Fibroblast of lung (primary cell): ENCODE measurements at places on chromosomes 13 and 19. TPM values are rescaled to one million over a fixed set of nuclear protein-coding genes. Genes with fewer than 3 reads are reported as not detected.

GNA15 gene
- not detected in 2 replicates for total RNA-seq

ZNF471 gene
- 4.4 and 9.2 TPM in 2 replicates for total RNA-seq

ZNF345 gene
- total RNA-seq = 2.8 and 3.9 TPM in 2 replicates

STARD13 gene
- 16.2 and 44.6 TPM in 2 replicates for total RNA-seq

WDR87 gene
- total RNA-seq = not detected in 2 replicates

VSTM2B gene
- not detected in 2 replicates for total RNA-seq

ZNF536 gene
- total RNA-seq = 0.26 and 0.50 TPM in 2 replicates

PDCD5 gene
- 93.7 and 107 TPM in 2 replicates for total RNA-seq

SBSN gene
- 4.1 and 9.0 TPM in 2 replicates for total RNA-seq

MTUS2 gene
- total RNA-seq = not detected in 2 replicates

GRK1 gene
- total RNA-seq = 0.17 TPM in 1 of 2 replicates, not detected in the other

KLK14 gene
- not detected in 2 replicates for total RNA-seq

CD70 gene
- total RNA-seq = not detected in 2 replicates

DACT3 gene
- 4.1 and 5.6 TPM in 2 replicates for total RNA-seq

CEACAM3 gene
- total RNA-seq = not detected in 2 replicates

PSG6 gene
- total RNA-seq = 0.17 TPM in 1 of 2 replicates, not detected in the other

RASAL3 gene
- total RNA-seq = under 0.01 TPM in 1 of 2 replicates, not detected in the other

ZNF792 gene
- 3.3 and 5.0 TPM in 2 replicates for total RNA-seq

ATXN8OS gene
- total RNA-seq = not detected in 2 replicates

UTP14C gene
- total RNA-seq = 12.6 and 14.5 TPM in 2 replicates

CCDC106 gene
- total RNA-seq = 8.0 and 10.2 TPM in 2 replicates

REXO1 gene
- total RNA-seq = 4.1 and 6.8 TPM in 2 replicates
